ENCODE measurements at places on chromosomes 1 and 21.

GRCh38 chr1:198101716-198102453, 54.9 kb upstream of the NEK7 start:
- DNase-seq: no peak

DNA sequence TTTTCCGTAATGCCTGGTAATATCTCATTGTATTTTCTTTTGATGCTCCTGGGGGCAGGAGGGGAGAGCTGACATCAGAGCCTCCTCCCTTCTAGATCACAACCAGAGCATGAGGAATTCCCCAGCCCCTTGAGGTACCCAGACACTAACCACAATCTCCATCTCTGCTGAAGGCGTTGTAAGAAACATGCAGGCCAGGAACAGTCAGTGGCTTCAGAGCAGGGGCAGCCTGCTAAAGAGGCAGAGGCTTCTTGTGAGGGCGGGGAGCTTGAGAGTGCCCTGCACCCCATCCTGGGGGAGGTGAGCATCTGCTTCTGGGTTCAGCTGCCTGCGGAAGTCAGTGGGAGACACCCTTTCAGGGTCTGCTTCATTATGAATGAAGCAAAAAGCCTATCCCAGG, 19.0 kb downstream of the MAPKAPK2 start:
- DNase-seq: no peak

GRCh38 chr1:244010703-244011123, 40.4 kb upstream of the ZBTB18 start:
- DNase-seq: no peak

- DNase-seq: no peak
These were observed 515.1 kb downstream of the OMA1 start for GRCh38 chr1:58031416-58031815.

- no peak for DNase-seq
These were observed 9.8 kb downstream of the LBR start for GRCh38 chr1:225418059-225418458.

GRCh38 chr1:149986486-149987296, 23.8 kb downstream of the OTUD7B start:
- no peak for DNase-seq

GRCh38 chr1:159925719-159926078, 392 bp upstream of the TAGLN2 start:
- no peak for DNase-seq

DNA sequence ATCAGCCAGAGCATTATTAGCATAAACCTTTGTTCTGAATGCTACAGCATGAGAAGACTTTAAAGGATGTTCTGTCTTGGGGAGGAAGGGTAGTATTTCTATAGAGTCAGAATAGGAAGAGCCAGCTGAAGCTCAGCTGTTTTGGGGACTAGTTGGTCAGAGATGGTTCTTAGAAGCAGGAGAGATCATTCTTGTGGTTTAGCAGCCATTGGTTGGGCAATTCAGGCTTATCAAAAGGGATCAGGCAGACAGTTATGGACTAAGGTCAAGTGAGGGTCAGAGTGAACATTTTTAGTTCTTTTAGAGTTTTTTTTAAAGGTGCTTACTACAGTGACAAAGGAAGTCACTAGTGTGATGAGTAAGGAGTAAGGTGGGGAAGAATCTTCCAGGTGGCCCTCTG, 245.5 kb downstream of the RPS6KC1 start:
- no peak for DNase-seq

GRCh38 chr1:117110774-117111173, 10.8 kb downstream of the TRIM45 start:
- no peak for DNase-seq

DNA sequence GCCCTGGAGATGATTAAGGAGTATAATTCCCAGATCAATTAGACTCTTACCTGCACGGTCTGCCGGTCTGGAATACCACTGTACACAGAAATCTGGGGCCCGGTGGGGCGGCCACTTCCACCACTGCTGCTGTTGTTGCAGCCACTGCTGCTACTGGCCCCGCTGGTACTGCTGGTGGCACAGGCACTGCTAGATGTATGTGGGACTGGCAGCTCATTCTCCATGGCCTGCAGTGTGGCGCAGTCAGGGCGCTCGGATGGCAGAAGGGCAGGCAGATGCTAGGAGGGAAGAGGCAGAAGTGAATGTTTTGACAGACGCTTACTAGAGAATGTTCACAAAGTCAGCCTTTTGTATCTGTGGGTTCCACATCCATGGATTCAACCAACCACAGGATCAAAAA, 54.4 kb upstream of the A3GALT2 start:
- no peak for DNase-seq

DNA sequence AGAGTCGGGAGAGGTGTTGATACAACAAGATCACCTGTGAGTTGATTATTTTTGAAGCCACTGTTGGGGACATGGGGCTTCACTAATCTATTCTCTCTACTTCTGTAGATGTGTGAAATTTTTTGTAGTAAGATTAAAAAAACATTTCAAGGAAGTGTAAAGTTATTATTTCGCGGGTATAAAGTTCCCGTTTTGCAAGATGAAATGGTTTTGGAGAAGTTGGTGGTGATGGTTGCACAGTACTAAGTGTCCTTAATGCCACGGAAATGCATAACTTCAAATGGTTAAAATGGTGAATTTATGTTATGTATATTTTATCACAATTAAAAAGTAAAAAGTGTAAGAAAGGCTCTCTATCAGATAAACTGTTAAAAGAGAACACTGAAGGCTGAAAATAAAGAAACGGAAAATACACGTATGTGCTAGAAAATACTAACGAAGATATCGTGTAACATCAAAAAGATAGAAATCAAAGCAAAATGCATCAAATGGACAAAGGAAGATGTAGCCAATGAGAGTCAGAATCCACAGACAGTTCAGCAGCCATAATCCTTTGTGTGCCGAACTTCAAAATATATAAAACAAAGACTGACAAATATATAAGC, 2.9 kb upstream of the ITGB2 start:
- no peak for DNase-seq

All from GM12864 (cell line).